ENCODE measurements at places on chromosomes 3 and 15. TPM values are rescaled to one million over a fixed set of nuclear protein-coding genes. Genes with fewer than 3 reads are reported as not detected.

GRCh38 chr3:69781593-69781992 is 42.3 kb downstream of the MITF start:
- no peak for DNase-seq
- no peaks in the 10 kb centered on the region for H3K36me3 ChIP-seq
- H3K27me3 ChIP-seq: no peaks in the 10 kb centered on the region
- peaks cover 21% of the 10 kb centered on the region for H3K4me1 ChIP-seq

GRCh38 chr3:68972358-68972979 is 40.1 kb upstream of the TAFA4 start:
- H3K4me1 ChIP-seq: peaks cover 12% of the 10 kb centered on the region
- H3K36me3 ChIP-seq: peaks cover 3% of the 10 kb centered on the region
- DNase-seq: peak; percentile 65
- H3K27ac ChIP-seq: no peak overlapping the region

DNA sequence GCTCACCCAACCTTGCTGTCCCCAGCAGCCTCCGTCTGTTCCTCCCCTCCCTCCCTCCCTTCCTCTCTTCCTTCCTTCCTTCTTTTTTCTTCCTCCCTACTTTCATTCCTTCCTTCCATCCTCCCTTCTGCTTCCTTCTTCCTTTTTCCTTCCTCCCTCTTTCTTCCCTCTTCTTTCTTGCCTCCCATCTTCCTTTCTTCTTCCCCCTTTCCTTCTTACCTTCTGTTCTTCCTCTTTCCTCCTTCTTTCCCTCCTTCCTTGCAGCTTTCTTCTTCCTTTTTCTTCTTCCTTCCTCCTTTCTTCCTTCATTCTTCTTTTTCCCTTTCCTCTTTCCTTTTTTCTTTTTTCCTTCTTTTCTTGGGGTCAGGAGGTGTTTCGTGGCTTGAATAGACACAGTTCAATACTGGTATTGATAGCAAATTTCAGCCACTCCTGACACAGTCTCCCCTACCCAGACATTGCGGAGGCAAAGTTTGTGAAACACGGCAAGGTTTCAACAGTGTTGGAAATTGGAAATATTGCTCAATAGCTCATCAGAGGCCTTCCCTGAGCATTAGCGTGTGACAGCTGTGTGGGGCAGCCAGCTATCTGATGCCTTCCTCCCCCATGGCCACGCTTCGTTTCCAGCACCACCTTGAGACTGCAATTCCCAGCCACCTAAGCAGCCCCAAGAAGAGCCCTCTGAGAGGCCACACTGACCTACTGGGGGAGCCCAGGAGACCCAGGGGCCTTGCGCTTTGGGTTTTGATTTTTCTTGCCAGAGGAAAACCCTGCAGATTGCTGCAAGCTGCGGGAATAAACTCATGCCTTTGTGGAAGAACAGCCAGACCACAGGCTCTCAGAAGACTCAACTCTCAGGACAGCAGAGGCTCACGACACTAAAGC is 82.2 kb downstream of the KLF15 start:
- no peaks in the 10 kb centered on the region for H3K36me3 ChIP-seq
- H3K27me3 ChIP-seq: no peaks in the 10 kb centered on the region
- DNase-seq: no peak
- H3K4me1 ChIP-seq: peaks cover 19% of the 10 kb centered on the region
- peak overlapping the region; percentile 17 for H3K27ac ChIP-seq

DNA sequence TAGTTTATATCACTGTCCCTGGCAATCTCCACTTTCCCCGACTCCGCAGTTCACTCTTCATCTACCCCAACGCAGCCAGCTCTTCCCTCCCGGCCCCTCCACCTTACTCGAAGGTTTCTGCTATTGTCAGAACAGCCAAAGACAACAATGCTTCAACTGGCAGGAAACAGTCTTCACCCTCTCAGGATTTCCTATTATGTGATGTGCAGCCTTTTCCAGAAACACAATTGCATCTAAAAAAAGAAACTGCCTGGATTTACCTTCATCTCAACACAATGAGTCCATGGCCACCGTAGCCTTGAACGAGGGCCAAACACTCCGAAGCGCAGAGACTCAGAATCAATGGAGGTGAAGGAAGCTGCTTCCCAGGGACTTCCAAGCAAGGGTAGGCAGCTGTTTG is 182.1 kb upstream of the TSC22D2 start:
- H3K27me3 ChIP-seq: peaks cover 36% of the 10 kb centered on the region
- H3K4me1 ChIP-seq: peaks cover 19% of the 10 kb centered on the region
- H3K36me3 ChIP-seq: no peaks in the 10 kb centered on the region
- peak; percentile 96 for DNase-seq

GRCh38 chr3:160701490-160701889 is 24.5 kb downstream of the ARL14 start:
- H3K27me3 ChIP-seq: no peaks in the 10 kb centered on the region
- no peaks in the 10 kb centered on the region for H3K36me3 ChIP-seq
- peaks cover 13% of the 10 kb centered on the region for H3K4me1 ChIP-seq
- H3K4me3 ChIP-seq: no peak overlapping the region

- no peaks in the 10 kb centered on the region for H3K27me3 ChIP-seq
- peak; percentile 31 for DNase-seq
- no peak overlapping the region for H3K4me3 ChIP-seq
- peaks cover 16% of the 10 kb centered on the region for H3K4me1 ChIP-seq
Measured at GRCh38 chr3:171388527-171388926, 71.7 kb downstream of the TNIK start.

DNA sequence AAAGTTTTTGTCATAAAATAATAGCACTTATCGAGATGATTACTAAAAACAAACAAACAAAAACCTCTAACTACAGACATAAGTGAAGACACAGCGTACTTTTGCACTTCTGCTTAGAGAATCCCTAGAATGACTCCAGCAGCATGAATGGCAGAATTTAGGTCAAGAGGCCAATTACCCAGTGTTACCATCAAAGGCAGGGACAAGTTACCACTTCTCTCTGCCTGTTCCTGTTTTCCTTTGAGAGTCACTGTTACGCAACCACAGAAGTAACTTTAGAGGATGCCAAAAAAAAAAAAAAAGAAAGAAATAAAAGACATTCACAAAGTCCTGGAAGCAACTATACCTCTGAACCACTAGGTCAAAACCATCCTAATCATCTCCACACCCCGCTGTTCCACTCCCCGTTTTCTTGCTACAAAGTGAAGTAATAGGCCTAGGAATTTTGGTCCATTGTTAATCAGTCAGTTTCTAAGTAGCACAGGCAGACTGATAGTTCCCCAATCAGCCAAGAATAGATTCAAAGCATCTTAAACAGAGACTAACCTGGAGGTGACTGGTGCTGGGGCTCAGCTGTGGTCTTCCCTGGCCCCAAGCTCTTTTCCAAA is 41.9 kb downstream of the FMN1 start:
- no peak for DNase-seq
- no peak overlapping the region for H3K27ac ChIP-seq
- H3K27me3 ChIP-seq: peaks cover 12% of the 10 kb centered on the region
- no peaks in the 10 kb centered on the region for H3K4me1 ChIP-seq

DNA sequence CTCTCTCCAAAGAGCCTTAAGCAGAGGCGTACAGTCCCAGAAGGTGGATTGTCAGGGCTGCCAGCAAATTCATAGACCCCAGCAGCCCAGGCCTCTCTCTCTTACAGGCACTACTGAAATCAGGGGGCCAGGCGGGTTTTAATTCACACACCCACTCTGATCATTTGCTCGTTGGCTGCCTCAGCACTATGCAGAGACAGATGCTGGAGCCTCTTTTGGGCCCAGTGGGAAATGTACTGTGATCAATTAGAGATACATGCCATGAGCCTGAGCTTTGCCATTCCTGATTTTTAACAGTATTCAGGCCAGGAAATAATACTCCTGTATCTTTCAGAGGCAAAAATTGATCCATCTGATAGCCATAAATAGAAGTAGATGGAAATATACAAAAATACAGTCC is 53.0 kb downstream of the CMTM6 start:
- no peaks in the 10 kb centered on the region for H3K4me1 ChIP-seq
- DNase-seq: no peak
- no peaks in the 10 kb centered on the region for H3K27me3 ChIP-seq
- no peak overlapping the region for H3K27ac ChIP-seq
- peaks cover 21% of the 10 kb centered on the region for H3K36me3 ChIP-seq

GRCh38 chr3:8970971-8971589 is 7.8 kb upstream of the RAD18 start:
- H3K36me3 ChIP-seq: no peaks in the 10 kb centered on the region
- peaks cover 2% of the 10 kb centered on the region for H3K27me3 ChIP-seq
- DNase-seq: peak; percentile 60
- no peak overlapping the region for H3K4me3 ChIP-seq
- no peaks in the 10 kb centered on the region for H3K4me1 ChIP-seq

The TMED3 gene
- 105 TPM for total RNA-seq

The CSPG4 gene
- not detected for total RNA-seq

The CIDEC gene
- total RNA-seq: not detected

The ACTRT3 gene
- 5.1 TPM for total RNA-seq

The PLSCR5 gene
- total RNA-seq: not detected

The RFT1 gene
- total RNA-seq: 29.8 TPM
